ENCODE measurements at places on chromosomes 1 and 21.

DNA sequence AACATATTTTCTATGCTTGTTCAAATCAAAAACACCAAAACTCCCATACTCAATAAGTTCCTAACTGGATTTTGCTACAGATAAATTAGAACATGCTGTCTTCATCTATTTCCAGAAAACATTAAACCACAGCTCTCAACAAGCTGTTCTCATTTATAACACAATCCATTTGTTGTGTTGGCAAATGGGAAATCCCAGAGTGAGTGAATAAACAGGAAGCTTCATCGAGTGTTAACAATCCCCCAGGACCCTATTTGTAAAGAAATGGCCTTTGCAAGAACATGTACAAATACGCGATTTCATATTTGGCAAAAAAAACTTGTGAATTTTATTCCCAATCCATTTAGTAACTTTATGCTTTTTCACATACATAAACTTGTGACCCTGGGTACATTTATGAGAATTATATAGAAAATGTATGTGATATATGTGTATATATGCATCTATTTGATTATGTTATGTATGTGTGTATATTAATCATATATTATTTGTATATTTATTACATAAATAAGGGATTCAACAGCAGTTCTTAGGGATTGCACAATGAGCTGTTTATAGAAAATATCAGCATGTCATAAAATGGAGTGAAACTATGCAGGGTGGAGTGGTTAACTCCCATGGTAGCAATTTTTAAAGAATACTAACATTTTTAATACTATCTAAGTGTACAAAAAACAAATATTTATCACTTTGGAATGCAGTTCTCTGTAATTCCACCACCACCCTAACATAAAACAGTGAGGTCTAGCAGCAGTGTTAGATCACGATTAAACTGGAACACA lies 160.0 kb downstream of the NEGR1 start:
- no peak for DNase-seq

DNA sequence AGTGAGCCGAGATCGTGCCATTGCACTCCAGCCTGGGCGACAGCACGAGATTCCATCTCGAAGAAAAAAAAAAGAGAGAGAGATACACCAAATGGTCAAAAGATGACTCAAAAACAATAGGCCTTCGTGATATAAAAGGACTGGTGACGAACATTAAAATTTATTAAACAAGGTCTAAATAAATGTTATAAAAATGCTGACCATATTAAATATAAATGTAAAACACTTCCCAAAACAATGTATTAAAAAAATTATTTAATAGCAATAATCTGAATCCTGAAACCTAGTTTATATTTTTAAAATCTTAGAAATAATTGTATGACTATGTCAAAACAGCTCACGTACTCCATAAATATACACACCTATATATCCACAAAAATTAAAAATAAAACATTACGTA lies 247.6 kb downstream of the SETD4 start:
- no peak for DNase-seq

DNA sequence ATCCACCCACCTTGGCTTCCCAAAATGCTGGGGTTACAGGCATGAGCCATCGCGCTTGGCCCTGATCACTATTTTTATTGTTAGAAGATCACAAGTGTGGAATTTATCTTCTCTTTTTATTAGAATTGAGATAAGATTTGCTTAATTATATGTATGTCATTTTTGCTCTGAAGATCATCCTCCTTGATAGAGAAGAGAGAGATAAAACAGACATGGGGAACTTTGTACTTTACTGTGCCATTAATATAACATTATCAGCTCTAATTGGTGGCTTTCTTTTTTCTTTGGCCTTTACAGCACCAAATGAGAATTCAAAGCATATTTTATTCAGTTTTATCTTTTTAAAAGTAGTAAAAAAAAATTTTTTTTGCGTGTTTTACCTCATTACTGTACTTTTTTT lies 46.8 kb downstream of the SCP2 start:
- DNase-seq, result no peak

DNA sequence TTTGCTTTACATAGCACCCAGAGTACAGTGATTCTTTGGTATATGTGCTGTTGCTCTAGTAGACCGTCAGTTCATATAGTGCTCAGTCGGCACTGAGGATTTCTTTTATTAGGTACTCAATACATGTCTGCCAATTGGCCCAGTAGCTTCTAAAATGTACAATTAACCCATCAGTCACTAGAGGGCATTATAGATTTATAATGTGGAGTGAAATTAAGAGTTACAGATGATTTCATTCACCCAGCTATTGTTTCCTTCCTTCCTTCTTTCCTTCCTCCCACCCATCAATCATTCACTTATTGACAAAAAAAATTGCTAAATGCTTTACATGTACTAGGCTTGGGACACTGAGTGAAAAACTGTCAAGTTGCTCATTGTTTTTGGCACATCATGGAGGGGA lies 263.6 kb upstream of the USP24 start:
- DNase-seq, result no peak

GRCh38 chr21:31103571-31104265 lies 65.4 kb upstream of the KRTAP19-8 start:
- no peak for DNase-seq

DNA sequence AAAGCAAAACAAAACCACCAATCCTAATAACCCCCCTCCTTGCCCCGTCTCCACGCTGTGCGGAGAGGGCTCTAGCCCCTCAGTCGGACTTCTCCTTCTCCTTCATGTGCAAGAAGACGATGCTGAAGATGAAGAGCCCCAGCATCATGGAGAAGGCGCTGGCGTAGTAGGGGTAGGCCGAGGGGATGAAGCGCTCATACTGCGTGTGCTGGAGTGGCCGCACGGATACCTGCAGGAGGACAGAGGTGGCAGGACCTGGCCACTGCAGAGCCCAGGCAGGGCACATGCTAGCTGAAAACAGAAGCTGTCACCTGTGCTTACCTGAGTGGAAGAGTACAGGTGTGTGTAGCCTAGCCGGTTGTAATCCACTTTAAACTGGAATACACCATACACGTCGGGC lies 8.9 kb downstream of the DDOST start:
- no peak for DNase-seq

- DNase-seq, result no peak
Observed at GRCh38 chr1:50707824-50708223, 252.2 kb downstream of the FAF1 start.

DNA sequence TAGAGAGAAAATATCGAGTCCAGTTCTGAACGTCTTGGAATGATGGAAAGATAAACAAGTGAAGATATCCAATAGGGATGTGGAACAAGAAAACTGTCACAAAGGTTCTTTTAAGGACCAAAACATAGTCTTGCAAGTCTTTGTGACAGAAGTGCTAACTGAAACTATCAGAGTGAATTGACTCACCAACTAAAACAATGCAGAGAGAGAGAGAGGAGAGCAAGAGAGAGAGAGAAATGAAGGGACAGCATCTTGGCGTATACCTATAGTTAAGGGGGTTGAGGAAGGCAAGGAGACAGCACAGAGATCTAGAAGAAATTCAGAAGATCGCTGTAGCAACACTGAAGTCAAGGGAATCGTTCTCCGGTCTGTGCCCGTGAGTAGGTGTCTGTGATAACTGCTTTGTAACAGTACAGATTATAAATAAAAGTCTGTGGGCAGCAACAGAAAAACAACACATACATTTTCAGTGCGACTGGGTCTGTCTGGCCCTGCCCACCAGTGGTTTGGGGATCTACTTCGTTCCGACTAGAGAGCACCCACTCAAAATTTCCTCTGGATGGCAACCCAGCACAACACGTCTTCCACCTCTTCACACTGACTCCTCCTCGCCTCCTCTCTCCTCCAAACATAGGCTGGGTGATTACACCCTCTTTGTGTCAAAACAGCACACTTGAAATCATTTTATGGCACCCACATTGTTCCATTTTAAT lies 4.8 kb upstream of the COA6 start:
- peak; percentile 44 for DNase-seq

DNA sequence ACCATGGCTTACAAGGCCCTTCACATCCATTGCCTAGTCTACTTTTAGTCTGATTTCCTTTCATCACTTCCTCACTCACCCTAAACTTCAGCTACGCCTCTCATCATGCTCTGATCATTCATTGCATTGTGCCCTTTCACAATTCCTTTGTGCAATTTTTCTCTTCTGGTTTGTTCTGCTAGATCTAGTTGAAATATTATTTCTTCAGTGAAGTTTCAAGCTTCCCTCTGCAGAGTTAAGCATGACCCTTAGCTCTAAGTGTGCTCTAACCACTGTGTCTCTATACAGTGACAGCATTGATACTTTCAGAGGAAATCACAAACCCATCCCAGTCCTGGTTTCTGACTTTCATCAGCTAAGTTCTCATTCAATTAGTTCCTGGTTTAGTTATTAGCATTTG lies 166.1 kb downstream of the PLA2G4A start:
- peak; percentile 6 for DNase-seq

Measured in activated CD4-positive, alpha-beta T cell treated with anti-CD3 and anti-CD28 coated beads, Interleukin-2, Interleukin-4, amounts not matched to agents 100 ng/mL and 50 ng/mL, durations not matched to agents 16 hours and 8 hours (primary cell).